ENCODE measurements at places on chromosomes 1 and 21.

- DNase-seq = no peak
Observed at GRCh38 chr1:185823467-185823866, 89.3 kb downstream of the HMCN1 start.

DNA sequence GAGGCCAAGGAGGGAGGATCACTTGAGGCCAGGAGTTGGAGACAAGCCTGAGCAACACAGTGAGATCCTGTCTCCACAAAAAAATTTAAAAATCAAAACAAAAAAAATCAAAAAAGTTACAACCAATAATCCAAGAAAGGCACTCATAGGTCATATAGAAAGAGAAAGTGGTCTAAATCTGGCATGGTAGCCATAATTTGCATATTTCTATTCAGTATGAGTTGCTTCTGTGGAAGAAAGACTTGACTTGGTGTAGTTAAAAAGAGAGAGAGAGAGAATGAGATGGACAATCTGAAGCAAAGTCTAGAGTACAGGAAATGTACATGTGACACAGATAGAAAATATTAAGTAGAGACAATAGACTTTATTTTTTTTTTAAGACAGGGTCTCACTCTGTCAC lies 22.5 kb downstream of the JMJD4 start:
- no peak for DNase-seq

GRCh38 chr21:43352568-43353281 lies 74.2 kb downstream of the SIK1 start:
- DNase-seq = no peak

DNA sequence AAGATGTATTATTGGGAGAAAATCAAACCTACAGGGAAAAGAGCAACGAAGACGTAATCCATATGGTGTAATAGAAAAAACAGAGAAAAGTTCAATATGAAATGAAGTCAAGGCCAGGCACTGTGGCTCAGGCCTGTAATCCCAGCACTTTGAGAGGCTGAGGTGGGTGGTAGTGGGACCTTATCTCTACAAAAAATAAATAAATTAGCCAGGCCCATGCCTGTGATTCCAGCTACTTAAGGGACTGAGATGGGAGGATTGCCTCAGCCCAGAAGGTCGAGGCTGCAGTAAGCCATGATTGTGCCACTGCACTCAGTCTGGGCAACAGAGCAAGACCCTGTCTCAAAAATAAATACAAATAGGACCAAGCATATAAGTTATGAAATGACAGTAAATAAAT lies 11.4 kb downstream of the DESI2 start:
- DNase-seq = no peak

- DNase-seq = no peak
Observed at GRCh38 chr1:93042187-93043056, 36.7 kb upstream of the MTF2 start.

DNA sequence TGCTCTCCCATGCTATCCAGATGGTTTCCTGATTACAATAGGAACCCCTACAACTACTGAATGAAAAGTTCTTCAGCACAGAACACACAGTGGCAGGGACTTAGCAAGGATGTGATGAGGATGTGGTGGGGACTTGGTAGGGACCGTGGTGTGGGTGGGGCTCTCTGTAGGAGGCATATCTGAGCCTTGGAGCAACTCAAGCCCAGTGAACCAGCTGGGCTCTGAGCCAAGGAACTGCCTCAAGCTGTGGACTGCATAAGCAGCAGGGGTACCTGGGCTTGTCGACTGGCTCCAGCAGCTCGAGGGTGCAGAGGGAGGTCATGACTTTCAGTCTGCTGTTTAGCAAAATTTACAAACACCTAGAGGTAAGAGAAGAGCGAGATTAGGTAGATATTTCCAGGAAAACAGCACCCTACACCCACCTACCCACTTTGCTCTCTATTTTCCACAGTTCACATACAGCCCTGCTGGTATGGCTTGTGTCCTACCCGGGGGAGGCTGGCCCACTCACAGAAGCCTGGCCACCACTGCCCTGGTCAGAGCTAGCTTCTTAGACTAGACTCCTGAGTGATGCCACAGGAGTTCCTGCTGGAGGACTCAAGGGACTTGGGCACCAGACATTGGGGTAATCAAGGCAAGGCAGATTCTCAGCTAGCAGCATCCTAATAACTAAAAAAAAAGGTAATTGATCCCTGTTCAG lies 86.8 kb upstream of the GCLM start:
- no peak for DNase-seq

DNA sequence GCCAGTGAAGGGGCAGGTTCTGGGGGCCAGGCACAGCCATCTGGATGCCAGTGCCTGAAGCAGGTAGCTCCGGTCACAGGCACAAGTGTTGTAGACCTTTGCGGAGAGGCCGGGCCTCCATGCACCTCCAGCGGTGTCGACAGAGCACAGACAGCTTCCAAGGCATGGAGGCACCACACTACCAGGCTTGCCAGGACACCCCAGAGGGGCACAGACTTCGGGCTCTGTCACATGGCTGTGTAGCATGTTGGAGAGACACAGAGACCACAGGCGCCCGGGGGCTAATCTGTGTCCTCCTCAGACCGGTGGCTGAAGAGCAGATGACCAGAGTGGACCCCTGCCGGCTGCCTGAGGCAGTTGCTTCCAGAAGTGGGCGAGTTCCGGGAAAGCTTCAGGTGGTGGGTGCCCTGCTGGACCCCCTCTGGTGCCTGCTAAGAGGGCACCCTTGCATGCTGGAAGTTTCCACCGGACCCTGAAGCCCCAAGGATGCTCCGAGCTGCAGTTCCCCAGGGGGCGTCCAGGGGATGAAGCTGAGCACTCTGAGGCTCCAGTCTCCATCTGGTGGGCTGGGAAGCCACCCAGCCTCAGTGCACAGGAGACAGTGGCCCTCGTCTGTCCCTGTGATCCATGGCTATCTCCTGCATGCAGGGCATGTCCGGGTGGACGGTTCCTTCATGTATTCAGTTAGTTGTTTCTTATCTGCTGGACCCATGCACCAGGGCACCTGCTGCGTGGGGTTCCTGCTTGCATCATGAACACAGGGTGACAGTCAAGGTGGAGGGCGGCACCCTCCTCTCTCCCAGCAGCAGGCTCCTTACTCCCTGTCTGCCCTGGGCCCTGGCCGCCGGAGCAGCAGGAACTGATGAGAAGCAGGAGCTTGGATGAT lies 82.4 kb downstream of the OBSCN start:
- no peak for DNase-seq

DNA sequence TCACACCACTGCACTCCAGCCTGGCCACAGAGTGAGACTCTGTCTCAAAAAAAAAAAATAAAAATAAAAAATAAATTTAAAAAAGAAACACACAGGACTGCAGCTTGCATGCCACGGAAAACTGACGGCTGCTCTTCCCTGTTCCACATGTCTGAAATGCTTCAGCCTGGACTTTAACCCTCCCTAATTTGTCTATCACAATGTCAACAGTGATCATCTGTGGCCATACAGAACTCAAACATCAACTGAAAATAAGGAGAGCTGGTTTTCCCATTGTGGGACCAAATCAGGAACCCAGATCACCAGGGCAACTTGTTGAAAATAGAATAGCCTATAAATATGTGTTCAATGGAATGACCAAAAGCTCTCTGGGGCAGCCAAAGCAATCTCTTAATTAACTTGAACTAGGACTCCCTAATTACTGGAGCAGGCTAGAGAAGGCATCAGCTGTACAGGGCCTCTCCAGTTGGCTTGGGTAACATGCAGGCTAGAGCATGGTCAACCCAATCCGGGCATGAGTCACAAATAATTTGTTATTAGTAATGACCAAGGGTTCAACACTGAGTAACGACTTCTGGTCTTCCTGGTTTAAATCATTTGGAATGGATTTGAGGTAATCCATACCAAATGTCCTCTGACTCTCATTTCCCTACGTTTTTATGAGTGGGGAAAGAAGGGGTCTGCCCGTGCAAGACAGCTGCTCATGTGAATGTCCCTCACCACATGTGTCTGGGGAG lies 62.7 kb upstream of the KAZN start:
- DNase-seq = no peak

DNA sequence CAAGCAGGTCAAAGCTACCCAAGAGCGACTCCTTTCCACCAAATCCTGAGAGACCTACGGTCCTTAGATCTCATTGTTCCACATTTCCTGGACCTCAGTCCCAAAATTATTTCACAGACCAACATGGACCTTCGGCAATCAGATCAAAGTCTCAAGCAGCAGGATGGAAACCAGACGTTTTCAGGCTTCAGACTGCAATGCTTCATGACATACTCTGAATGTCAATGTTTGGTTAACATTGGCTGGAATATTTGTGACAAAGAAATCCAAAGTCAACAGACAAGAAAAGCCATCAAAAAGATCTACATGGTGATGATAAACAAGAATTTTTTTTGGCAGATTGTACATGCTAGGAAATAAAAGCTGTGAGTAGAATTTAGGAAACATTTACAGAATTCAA lies 1057.3 kb downstream of the ADGRL2 start:
- DNase-seq = peak; percentile 63

GRCh38 chr1:103576065-103576464 lies 4.7 kb downstream of the AMY2B start:
- no peak for DNase-seq

DNA sequence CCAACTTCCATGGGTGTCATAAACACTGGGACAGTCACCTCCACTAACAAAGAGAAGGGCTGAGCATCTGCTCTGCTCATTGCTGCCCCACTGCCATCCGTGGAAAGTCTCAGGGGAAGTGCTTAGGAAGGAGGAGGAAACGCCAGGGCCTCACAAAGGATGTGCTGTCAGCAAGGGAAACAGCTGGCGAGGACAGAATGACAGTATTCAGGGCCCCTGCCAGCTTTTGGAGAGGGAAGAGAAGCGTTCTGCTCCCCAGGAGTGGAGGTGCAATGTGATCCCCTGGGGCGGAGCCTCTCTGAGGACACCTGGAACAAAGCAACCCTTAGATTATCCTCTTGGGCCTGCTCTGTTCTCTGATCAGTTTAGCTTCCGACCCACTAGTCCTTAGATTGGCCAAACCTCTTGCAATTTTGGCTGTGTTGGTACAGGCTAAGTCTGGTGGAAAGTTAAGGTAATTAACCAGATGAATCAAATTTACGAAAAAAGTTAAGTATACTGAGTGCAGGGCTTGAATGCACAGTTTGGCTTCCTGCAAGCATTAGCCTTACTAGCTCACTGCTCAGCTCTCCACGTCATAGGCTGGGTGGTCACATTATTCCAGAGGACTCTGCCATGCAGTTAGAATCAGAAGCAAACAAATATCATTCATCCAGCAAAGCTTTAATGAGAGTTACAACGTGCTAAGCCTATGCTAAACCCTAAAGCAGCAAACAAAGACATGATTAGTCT lies 170.2 kb upstream of the NFIA start:
- DNase-seq = no peak

GRCh38 chr1:194331758-194332157 lies 1145.3 kb upstream of the B3GALT2 start:
- DNase-seq = no peak

DNA sequence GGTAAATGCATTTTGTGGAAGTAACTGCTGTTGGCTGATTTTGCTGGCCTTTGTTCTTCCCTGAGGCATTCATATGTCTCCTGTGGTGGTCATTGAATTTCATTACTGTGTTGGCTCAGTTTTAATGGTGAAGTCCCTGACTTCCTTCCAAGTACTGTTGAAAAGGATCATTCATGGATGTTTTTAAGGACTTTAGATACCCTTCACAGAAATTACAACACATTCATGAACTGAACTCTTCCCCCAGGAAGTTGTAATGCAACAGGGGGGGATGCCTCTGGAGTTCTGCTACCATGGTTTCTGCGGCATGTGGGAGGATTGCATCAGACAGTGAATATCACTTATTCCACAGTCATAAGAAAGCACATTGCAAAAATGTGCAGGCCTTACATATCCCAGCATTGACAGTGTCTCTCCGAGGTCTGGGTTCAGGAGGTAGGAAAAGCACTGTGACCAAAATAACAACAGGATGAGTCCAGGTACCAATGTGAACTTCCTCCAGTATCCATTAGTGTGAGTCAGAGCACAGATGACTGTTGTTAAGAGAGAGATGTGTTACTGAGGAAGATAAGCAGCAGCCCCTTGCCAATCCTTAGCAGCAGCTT lies 2.1 kb upstream of the RAB3GAP2 start:
- no peak for DNase-seq

DNA sequence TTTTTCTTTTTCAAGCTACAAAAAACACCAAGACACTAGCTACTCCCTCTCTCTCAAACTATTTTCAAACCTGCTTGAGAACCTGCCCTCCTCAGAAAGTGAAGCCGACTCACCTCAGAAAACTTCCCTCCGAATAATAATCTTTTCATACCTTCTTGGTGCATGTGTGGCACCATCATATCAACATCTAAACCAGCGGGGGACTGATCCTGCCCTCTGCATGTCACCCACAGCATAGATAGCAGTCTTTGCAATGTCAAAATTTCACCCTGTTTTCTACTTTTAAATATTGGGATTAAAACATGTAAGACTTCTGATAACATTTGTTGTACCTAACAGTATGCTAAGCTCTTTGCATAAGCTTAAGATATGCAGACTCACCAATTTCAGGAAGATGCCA lies 1260.3 kb downstream of the PLA2G4A start:
- no peak for DNase-seq

- DNase-seq = no peak
Observed at GRCh38 chr1:235015291-235015985, 113.2 kb downstream of the TOMM20 start.

- DNase-seq = no peak
Observed at GRCh38 chr21:29261555-29262540, 36.9 kb upstream of the BACH1 start.

DNA sequence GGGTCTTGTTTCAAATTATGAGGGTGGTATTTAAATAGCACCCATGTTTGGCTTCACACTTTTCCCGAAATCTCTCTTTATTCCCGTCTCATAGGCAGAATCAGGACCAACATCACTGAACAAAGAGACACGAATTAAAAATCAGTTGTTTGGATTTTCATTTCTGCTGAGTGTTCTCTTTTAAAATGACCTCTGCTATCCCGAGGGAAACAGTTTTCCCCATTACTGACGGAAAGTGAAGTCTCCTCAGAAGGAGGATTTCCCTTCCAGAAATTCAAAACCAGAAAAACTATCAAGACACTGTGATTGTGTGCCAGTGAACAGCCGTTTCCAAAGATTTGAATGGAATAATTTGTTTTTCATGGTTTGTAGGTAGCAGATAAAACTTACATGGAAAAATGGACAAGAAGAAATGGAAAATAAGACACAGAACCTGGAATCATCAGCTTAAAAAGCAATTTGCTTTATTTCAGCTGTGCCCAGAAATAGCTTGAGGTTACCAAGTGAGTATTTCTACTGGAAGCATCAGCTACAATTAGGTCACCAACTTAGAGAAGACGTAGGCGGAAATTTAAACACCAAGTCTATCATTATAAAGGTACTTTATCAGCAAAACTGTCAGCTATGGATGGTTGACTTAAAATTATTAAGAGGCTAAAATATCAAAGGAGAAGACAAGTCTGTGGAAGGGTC lies 68.5 kb downstream of the RUNX1 start:
- DNase-seq = no peak

DNA sequence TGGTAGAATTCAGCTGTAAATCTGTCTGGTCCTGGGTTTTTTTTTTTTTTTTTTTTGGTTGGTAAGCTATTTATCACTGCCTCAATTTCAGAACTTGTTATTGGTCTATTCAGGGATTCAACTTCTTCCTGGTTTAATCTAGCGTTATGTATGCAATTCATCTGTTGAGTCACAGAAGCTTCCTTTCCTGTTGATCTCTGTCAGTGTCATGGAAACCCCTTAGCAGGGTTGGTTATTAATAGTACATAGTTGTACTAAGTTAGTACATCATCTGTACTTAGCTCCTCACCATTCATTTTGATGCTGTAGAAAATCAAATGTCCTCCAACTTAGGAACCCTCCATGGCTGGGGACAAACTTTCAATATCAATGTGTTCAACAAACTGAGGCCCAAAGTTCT lies 51.0 kb upstream of the BARHL2 start:
- no peak for DNase-seq

Data from LNCaP clone FGC (cell line).